RPMI7951 (cell line): ENCODE measurements at places on chromosomes 6 and 20. TPM values are rescaled to one million over a fixed set of nuclear protein-coding genes. Genes with fewer than 3 reads are reported as not detected.

The C20orf141 gene
- total RNA-seq, result not detected in 2 replicates

The NMBR gene
- not detected in 2 replicates for total RNA-seq

GRCh38 chr20:49510562-49511122 lies 28.2 kb upstream of the KCNB1 start:
- DNase-seq, result peak; percentile 94

- DNase-seq, result peak; percentile 46
Observed at GRCh38 chr20:36273414-36274180, 32.5 kb upstream of the DLGAP4 start.

DNA sequence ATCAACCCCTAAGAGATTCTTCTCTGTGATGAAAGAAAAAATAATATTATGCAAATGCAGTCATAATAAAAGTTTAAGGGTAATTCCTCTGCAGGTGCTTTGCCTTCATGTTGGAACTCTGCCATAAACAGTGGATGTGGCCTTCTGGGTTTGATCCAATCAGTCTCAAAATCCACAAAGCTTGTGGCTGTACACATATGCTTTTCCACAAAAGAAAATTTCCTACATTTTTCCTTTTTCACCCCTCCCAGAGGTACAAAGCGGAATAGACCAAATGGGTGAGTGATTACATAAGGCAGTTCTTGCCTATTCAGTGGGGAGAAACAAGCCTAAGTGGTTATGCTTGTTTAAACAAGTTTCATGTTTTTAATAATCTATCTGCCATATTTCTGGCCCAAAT lies 16.7 kb downstream of the CALHM5 start:
- DNase-seq, result no peak

GRCh38 chr6:13241364-13241763 lies 87.0 kb downstream of the TBC1D7 start:
- DNase-seq, result no peak

DNA sequence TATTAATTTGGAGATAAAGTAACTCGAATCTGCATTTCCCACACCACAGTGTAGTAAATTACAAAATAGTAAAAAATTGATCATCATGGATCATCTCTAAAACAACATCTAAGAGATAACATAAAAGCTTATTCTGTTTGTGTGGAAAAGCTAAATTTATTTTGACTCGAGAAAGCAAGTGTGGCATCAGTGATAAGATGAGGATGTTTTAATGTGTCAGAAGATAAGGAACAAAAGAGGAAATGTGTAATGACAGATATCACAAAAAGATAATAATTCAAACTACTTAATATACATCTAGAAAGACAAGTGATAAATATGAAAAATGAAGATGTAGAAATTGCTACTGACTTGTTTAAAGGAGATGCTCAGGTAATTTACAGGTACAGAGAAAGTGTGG lies 74.1 kb downstream of the DNAH8 start:
- DNase-seq, result no peak

GRCh38 chr6:153725456-153725855 lies 313.6 kb upstream of the OPRM1 start:
- no peak for DNase-seq
